ENCODE measurements at places on chromosomes 5 and 9.

- DNase-seq, result no peak
Observed at GRCh38 chr5:100722657-100723056, 180.4 kb downstream of the ST8SIA4 start.

DNA sequence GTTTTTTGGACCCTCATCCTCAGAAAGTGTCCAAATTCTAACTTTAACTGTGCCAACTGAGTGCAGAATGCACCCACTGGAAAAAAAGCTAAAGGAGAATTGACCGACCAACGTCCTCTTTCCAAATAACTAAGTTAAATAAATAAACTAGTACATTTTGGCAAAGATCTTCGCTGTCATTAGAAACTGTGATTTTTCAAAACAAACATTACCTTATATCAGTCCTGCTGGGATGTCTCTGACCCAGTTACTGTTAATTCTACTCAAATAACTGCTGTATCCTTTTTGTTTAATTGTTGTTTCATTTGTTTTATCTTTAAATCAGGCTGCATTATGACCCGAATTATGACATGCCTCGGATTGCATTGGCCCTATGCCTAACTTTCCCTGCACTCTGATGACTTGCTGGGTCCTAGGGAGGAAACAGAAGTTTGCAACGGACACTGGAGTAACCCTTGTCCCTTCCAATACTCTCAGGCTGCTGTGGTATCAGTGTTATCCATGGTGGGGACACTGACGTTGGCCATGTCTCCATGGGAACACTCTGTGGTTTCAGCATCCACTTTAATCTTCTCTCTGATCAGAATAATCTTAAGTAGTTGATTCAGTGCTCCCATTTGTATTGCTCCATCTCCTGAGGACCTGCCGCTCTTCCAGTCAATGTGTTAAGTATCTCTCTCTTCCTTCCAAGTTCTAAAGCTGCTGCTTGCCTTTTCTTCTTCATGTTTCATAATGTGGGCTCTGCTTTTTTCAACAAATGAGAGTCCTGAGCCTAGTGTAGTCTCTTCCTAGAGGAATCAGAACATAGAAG, 11.1 kb upstream of the IFNA5 start:
- DNase-seq, result no peak

GRCh38 chr5:93044859-93045666, 536.0 kb downstream of the NR2F1-AS1 start:
- DNase-seq, result no peak

- peak; percentile 8 for DNase-seq
Observed at GRCh38 chr5:150081541-150082283, 4.6 kb downstream of the CSF1R start.

DNA sequence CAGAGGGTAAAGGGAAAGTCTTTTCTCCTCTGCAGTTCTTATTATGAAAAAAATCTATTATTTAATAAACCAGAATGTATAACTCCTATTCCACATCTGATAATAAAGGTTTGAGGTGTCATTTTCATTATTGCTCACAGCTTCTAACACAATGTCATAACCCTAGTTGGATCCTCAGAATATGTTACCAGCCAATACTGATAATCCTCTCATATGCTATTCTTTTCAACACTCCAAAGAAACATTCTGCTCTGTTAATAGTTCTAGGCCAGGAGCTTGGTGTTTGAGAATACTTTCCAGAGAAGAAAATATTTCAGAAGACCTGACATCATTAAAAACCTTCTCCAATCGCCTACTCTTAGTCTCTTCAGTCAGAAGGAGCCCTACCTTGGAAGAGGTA, 127.1 kb downstream of the PIK3R1 start:
- no peak for DNase-seq

Data from CD4-positive, alpha-beta T cell treated with Interleukin-4 for 4 hours (primary cell).